ENCODE measurements at places on chromosomes 7 and 10. TPM values are rescaled to one million over a fixed set of nuclear protein-coding genes. Genes with fewer than 3 reads are reported as not detected.

Gene HOXA10
- not detected for total RNA-seq

Gene NPC1L1
- total RNA-seq: under 0.01 TPM

Gene GIMAP5
- 0.28 TPM for total RNA-seq

Gene CHRM2
- total RNA-seq: under 0.01 TPM

Gene NYAP1
- 0.19 TPM for total RNA-seq

Gene TIMM23
- total RNA-seq: 121 TPM

Gene CYP3A5
- total RNA-seq: under 0.01 TPM

Gene PPP1R3A
- total RNA-seq: not detected

Gene ACTL6B
- not detected for total RNA-seq

Gene PLA2G12B
- total RNA-seq: not detected

Gene ASAH2B
- total RNA-seq: 3.5 TPM

Gene PAOX
- 4.8 TPM for total RNA-seq

Gene FBXO24
- total RNA-seq: 0.28 TPM

Gene CXCL12
- 75.3 TPM for total RNA-seq

Gene PILRA
- under 0.01 TPM for total RNA-seq

Gene NEURL1
- total RNA-seq: under 0.01 TPM

Gene CHST15
- total RNA-seq: 1.7 TPM

Gene C10orf53
- total RNA-seq: not detected

Gene CABCOCO1
- total RNA-seq: not detected

Gene GNB2
- total RNA-seq: 169 TPM

Gene TAS2R41
- not detected for total RNA-seq

Gene DOCK1
- total RNA-seq: 77.5 TPM

Gene ANKRD1
- 169 TPM for total RNA-seq

Gene BTBD16
- under 0.01 TPM for total RNA-seq

Gene SOSTDC1
- total RNA-seq: not detected

Gene TMEM273
- total RNA-seq: 0.58 TPM

Gene CHN2
- 4.2 TPM for total RNA-seq

Gene ODAD2
- total RNA-seq: not detected

Gene HABP2
- 0.19 TPM for total RNA-seq

Gene OIT3
- total RNA-seq: under 0.01 TPM

Gene PLEKHS1
- not detected for total RNA-seq

Gene BMS1
- total RNA-seq: 15.8 TPM

Gene XRCC2
- 1.1 TPM for total RNA-seq
